ENCODE measurements at places on chromosomes 16 and 17.

- DNase-seq = no peak
Observed at GRCh38 chr17:69567130-69567529, 152.6 kb downstream of the MAP2K6 start.

DNA sequence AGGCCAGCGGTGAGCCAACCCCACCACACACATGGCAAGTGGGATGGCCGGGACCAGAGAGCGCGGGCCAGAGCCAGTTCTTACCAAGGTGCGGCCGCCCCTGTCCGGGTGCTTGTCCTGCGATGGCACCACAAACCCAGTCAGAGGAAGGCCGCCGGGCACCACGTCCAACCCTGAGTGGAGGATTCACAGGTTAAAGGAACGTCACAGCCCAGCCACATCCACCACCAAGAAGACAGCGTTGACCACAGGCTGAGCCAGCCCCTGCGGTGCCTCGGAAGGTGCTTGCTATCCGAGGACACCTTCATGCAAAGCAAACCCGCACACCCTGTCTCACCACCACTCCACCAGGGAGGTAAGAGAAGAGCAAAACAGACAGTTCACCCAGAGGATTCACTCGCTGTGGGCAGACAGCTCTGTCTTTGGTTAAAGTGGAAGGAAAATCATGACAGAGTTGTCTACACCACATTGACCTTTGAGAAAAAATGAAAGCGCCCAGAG lies 15.8 kb downstream of the SLX4 start:
- DNase-seq = no peak

DNA sequence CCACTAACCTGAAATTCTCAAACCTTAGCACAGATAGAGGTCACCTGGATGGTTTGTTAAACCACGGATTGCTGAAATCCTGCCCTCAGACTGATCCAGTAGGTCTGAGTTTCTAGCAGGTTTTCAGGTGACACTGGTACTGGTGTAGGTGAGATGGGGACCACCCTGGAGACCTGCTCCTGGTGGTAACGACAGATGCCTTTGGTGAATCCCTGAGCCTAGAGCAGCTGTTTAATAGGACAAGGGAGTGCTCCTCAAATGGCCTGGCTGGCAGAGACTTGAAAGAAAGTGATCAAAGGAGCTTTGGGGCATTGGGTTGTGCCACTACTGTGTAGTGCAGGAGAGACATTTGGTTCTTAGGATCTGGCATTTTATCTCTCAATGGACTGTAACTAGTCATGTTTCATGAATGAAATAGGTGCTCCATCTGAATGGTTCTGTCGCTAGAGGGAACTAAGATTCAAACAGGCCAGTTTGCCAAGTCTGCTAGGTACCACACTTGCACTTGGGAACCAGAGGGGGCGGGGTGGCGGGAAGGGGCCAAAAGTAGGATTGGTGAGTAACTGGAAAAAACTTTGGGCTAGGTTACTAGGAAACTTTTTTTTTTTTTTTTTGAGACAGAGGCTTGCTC lies 2.9 kb upstream of the IFI35 start:
- DNase-seq = no peak

DNA sequence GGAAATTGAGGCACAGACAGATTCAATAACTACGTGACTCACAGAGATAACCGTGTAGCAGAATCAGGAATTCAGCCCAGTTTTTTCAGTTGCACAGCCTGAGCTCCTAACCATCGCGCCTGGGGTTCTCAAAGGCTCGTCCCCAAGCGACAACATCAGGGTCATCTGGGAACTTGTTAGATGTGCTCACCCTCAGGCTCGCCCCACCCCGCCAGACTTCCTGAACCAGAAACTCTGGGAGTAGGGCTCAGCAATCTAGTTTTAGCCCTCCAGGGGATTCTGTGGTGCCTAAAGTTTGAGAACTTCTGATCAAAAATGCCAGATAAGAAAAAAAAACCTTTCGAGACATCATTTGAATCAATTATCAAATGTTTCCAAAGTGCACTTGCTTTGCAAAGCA lies 559.8 kb downstream of the WWOX start:
- DNase-seq = no peak

Measured in kidney epithelial cell (primary cell).